ENCODE measurements at places on chromosomes 1 and 21.

DNA sequence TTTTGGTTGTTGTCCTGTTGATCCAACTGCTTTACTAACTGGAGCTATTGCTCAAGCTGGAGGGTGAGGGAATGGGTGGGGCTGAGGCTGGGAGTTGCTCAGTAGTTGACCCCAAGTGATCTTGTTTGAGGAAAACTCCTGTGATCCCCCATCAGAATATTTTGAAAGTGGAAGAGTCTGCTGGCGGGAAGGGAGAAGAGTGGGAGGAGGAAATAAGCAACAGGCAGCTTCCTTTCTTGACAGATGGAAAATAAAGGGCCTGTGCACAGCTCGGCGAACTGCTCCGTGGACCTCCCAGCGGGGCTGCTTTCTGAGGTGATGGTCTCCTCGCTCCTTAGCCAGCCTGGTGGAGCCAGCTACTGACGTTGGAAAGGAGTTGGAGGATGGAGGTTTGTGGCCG, 199.1 kb upstream of the LMO4 start:
- no peak for DNase-seq

DNA sequence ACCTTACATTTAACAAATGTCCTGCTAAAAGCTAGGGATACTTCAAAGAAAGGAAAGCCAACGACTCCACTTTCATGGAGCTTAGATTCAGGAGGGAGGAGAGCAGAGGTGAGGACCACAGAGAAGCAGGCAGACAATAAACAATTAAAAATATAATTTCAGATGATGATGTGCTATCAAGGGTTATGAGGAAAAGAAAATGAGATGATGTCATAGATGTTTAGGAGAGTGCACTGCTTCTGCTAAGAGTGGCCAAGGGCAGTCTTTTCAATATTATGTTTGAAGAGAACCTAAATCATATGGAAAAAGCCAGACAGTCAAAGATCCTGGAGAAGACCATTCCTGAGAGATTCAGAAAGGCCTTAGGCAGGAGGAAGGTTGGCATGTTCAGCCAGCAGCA, 66.6 kb upstream of the HOOK1 start:
- no peak for DNase-seq

GRCh38 chr1:218205721-218206120, 79.4 kb upstream of the RRP15 start:
- no peak for DNase-seq

DNA sequence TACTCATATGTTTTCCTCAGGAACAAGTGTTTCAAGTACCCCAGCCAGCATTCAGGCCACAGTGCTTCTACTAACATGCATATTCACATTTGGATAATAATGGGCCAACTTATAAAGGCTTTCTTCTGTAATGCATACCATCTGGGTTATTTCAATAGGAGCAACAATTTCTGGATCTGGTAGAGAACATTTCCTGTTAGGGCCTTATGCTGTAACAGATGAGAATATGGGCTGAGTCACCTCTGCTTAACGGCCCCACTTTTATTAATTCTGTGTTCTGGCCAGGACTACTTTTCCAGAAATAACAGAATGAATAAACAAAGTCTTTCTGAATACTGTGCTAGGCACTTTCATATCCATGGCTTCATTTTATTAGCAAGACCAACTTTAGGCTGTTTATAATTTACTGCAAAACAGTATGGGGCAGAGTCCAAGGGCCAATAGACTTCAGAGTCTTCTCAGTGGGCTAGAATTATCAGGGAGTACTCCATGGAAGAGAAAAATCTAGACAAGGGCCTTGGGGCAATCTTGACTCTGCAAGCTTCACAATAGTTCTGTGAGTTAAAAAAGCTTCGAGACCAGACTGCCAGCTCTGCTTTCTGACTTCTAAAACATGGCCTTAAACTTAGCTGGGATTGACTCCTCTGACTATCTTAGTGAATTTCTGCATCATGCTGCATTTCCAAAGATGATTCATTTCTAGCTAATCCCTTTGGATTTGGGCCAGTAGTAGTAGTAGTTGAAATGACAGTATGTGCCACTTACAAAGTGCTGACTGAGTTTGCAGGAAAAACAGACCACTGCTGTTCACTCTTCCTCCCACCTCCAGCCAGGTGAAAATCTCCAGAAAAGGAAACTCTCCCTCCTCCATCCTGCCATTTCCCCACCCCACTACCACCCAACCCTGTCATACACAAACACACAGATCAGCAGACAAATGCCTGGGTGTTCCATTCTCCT, 8.2 kb upstream of the SSX2IP start:
- no peak for DNase-seq

GRCh38 chr1:47708019-47708535, 270.2 kb downstream of the FOXD2 start:
- no peak for DNase-seq

- peak; percentile 16 for DNase-seq
Observed at GRCh38 chr1:194295685-194296084, 1109.3 kb upstream of the B3GALT2 start.

GRCh38 chr1:111203681-111204200, 3.3 kb upstream of the DENND2D start:
- DNase-seq = peak; percentile 79
